ENCODE measurements at places on chromosomes 3 and 15. TPM values are rescaled to one million over a fixed set of nuclear protein-coding genes. Genes with fewer than 3 reads are reported as not detected.

TICRR gene
- 0.69 TPM for total RNA-seq

QARS1 gene
- total RNA-seq, result 191 TPM

CCR3 gene
- total RNA-seq, result not detected

EFCC1 gene
- total RNA-seq, result 0.06 TPM

SIDT1 gene
- not detected for total RNA-seq

GCSAM gene
- total RNA-seq, result not detected

PGBD4 gene
- 1.3 TPM for total RNA-seq

ARL14 gene
- not detected for total RNA-seq

DPPA4 gene
- total RNA-seq, result not detected

SLC22A14 gene
- not detected for total RNA-seq

EPHB3 gene
- 2.9 TPM for total RNA-seq

ISLR2 gene
- not detected for total RNA-seq

TIMP4 gene
- 54.6 TPM for total RNA-seq

TMEM108 gene
- not detected for total RNA-seq

CRTAP gene
- total RNA-seq, result 498 TPM

C2CD4B gene
- total RNA-seq, result 1.2 TPM

SLC28A1 gene
- not detected for total RNA-seq

FBXL2 gene
- total RNA-seq, result 7.0 TPM

SRGAP3 gene
- total RNA-seq, result 3.7 TPM

PPP1R14D gene
- not detected for total RNA-seq

RARB gene
- total RNA-seq, result 2.2 TPM

CCR5 gene
- total RNA-seq, result not detected

CHST2 gene
- 95.0 TPM for total RNA-seq

CDC25A gene
- total RNA-seq, result 0.93 TPM

SLC2A2 gene
- total RNA-seq, result not detected

IGDCC3 gene
- total RNA-seq, result not detected

UBA7 gene
- total RNA-seq, result 30.3 TPM

SEC11A gene
- 145 TPM for total RNA-seq

GOLGA8G gene
- not detected for total RNA-seq

UQCC5 gene
- 8.5 TPM for total RNA-seq

SLC6A20 gene
- not detected for total RNA-seq

IGSF10 gene
- total RNA-seq, result 11.6 TPM

INSYN1 gene
- 5.6 TPM for total RNA-seq

ESYT3 gene
- not detected for total RNA-seq

CPB1 gene
- total RNA-seq, result not detected

TMA7 gene
- 375 TPM for total RNA-seq

FETUB gene
- total RNA-seq, result not detected

GPR156 gene
- 0.39 TPM for total RNA-seq

TTLL13 gene
- not detected for total RNA-seq

LSMEM2 gene
- not detected for total RNA-seq

PLCL2 gene
- total RNA-seq, result 8.8 TPM

EIF4G1 gene
- total RNA-seq, result 253 TPM

TM4SF4 gene
- not detected for total RNA-seq
